ENCODE measurements at places on chromosomes 12 and 14.

DNA sequence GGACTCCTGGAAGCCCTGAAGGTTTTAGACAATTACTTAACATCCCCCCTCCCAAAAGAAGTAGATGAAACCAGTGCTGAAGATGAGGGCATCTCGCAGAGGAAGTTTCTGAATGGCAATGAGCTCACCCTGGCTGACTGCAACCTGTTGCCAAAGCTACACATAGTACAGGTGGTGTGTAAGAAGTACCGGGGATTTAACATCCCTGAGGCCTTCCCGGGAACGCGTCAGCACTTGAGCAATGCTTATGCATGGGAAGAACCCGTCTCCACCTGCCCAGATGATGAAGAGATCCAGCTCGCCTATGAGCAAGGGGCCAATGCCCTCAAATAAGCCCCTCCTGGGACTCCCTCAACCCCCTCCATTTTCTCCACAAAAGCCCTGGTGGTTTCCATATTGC is 10.6 kb upstream of the SPPL3 start:
- DNase-seq, result no peak

DNA sequence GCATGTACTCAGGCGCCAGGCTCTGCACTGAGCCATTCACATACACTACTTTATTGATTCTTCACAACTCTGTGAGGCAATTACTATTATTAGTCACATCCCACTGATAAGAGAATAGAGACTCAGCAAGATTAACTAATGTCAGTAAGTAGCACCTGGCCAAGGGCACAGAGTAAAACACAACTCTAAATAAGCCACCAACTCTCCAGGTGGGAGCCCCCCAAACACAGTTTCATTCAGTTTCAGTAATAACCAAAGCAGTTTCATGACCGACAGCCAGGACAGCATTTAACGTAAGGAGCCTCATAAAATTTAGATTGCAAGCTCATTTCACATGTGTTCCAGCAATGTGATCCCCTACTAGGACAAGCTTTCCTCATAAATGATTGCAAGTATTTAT is 323.1 kb upstream of the CCDC196 start:
- no peak for DNase-seq

GRCh38 chr14:91438845-91439244 is 21.2 kb upstream of the CCDC88C start:
- DNase-seq, result no peak

DNA sequence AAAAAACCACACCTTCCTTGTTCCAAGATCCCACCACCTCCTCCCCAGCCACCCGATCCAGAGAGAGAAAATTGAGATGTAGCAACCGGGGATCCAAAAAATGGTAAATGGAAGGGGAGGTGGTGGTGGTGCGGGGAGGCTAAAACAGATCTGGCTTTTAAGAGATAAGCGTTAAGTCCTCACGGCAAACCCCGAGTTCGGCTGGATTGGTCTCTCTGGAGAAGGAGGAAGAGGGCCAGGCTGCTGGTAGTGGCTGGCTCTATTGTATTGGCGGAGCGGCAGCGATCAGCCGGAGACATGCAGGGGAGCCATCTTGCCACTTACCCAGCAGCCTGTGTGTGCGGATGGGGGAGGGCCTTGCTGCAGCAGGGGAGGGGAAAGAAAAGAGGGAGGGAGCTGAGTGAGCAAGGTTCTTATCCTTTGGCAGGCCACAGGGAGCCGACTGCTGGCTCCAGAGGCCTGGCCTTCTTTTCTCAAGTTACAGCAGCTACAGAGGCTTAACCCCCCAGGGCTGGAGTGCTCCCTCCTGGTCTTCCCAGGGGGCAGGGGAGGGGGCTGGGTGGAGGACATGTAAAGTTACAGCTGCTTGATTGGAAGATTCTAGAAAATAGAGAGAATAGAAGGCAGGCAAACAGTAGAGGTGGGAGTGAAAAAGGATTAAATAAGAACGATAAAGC is 14.1 kb upstream of the CDH24 start:
- DNase-seq, result peak; percentile 94

DNA sequence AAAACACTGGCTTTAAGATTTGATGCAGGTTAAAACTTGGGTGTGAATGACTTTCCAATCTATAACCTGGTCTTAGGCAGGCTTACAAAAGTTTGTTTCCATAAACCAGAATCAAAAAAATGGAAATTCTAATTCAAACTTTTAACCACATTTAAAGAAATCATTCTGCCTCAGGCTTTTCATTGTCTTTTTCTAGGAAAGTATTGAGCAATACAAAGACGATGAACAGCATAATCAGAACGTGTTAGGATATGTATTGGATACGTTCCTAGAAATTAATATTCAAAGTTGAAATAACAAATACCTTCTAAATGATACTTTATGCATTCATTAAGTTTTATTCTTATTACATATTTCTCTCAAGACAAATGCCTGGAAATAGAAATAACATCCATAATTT is 172.9 kb downstream of the CEP128 start:
- DNase-seq, result no peak

- peak; percentile 57 for DNase-seq
Observed at GRCh38 chr12:124539084-124540041, 28.0 kb downstream of the NCOR2 start.

DNA sequence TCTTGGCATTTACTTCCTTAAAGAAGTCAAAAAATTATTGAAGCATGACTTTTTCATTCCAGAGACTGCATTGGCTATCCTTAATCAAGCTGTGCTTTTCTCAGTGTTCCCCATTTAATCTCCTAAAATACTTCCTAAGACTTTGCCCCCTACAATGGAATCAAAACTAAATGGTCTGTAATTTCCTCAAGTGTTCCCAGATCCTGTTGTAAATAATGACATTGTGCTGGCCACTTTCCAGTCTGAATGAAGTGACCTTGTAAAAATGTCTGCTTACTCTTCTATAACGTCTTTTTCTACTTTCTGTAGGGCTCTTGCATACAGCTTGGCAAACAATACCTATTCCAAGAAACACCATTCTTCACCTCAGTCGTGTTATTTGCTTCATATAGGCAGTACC is 45.3 kb upstream of the MBIP start:
- DNase-seq, result peak; percentile 3

DNA sequence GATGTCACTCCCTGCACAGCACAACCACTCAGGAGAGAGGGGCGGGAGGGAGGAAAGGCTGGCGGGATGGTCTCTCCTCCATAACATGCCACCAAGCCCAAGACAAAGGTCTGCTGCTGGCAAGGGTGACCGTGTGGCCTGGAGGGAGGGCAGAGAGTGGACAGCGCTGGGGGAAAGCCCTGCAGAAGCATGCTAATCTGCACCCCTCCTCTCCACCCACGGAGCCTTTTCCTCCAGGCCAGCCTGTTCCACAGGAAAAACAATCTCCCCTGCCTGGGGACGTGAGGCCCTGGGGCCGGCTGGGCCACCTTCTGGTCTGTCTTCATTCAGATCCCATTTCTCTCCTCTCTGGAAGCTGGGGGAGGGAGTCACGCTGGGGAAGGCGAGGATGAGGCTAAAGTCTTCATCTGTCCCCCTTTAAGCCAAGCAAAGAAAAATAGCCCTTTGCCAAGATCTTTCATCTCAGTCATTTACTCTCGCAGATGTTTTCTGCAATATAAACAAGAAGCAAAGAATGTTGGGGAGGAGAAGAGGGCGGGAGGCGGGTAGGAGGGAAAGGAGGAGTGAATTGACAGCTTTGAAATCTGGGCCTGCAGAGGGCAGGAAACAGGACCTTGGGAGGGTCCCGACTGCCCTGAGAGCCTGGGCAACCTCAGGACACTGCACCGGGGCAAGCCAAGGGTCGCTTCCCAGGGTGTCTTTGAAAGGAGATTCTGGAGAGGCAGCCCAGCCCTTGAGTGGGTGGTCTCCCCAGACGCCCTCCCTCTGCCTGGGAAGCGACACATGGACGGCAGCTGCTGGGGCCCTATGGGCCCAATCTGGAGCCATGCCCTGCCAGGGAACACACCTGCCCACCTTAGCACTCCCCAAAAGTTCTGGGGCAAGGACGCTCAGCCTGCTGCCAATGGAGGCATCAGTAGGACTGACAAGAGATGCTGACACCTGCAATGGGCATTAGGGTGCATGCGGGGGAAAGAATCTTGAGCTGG is 133.6 kb downstream of the ZFP36L1 start:
- DNase-seq, result peak; percentile 91

GRCh38 chr12:116695464-116695725 is 42.5 kb downstream of the SPRING1 start:
- DNase-seq, result no peak

DNA sequence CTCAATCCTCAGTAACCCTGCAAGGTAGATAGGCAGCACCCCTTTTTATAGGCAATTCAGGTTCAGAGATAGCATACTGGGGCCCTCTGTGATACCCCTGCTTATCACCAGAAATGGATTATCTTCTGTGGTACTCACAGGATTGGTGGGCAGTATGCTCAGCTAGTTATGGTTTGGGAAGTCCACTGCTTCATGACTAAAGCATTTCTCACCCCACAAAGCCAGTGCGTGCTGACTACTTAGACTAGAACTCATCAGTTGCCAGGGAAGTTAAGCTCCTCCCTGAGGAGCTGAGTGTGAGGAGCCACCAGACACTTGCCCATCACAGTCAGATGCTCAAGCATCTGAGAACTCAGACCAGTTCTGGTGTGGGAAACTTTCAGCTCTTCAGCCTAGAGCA is 76.3 kb downstream of the SCAF11 start:
- no peak for DNase-seq

GRCh38 chr14:31269634-31270195 is 62.1 kb upstream of the HECTD1 start:
- no peak for DNase-seq

- no peak for DNase-seq
Observed at GRCh38 chr12:3613641-3614395, 122.8 kb downstream of the PRMT8 start.

GRCh38 chr12:132309596-132310086 is 19.7 kb downstream of the GALNT9 start:
- no peak for DNase-seq

GRCh38 chr12:31004666-31005065 is 69.0 kb upstream of the DDX11 start:
- no peak for DNase-seq

DNA sequence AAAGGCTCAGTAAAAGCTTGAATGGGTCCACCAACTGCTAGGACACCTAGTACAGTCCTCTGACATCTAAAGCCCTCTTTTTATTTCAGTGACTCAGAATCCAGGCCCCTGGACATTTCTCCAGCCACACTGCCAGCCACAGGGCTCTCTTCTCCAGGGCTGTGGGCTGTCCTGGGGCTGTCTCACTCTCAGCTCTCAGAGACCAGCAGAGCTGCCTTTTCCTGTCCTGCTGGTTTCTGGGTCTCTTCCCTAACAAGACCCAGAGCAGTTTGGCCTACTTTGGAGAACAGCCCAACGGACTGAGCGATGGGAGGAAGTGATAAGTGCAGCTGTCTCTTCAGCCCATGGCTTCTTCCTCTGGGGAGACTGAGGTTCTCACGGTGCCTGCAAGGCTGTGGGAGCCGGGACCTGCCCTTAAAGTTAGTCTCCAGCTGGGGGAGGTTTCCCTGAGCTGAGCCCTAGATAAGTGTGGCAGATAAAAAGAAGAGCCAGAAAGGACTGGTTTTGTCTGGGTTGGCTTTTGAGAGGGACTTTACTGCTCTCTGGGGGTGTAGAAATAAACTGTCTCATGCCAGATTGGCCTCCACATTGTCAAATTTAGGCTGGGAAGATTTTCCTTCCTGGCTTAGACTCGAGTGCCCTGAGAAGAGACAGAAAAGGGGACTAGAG is 979.8 kb downstream of the VRK1 start:
- no peak for DNase-seq

DNA sequence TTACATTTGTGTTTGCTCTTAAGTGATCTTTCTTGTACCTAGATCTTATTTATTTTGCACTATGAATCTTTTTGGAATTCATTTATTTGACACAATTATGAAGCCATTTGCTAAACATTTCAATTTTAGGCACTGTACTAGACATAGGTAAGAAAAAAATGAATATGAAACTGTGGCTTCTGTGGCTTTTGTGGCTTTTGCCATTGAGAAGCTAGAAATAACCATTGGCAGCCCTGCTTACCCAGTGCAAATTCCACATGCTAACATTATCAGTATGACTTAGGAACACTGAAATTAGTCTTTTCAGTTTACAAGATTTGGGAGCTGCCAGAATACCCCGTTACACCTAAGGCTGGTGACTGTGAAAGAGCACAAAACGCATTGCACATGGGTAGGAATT is 60.1 kb downstream of the FSCB start:
- DNase-seq, result no peak

DNA sequence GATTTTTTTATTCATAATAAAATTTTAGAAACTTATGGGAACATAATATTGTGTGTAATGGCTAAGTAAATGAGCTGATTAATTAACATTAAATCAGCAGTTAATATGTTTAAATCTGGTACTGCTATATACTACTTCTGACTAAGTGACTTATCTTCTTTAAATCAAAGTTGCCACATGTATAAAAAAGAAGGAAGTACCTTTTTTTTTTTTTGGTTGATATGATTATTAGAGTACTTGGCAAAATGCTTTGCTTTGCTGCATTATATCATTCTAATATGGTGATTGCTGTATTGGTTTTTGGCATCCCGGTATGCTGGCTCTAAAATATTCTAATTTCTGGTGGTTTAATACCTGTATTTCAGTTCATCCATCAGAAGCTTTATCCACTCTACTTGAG is 319.1 kb upstream of the RGS6 start:
- no peak for DNase-seq

DNA sequence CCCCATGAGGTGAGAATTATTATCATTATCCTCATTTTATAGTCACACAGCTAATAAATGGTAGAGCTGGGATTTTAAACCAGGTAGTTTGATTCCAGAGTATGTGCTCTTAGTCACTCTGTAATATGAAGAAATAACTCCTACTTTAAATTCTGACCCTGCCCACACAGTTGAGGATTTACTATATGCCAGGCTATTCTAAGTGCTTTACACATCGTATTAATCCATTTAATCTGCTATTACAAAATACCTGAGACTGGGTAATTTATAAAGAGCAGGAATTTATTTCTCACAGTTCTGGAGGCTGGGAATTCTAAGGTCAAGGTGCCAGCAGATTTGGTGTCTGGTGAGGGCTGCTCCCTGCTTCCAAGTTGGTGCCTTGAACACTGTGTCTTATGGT is 19.6 kb upstream of the WIF1 start:
- no peak for DNase-seq

DNA sequence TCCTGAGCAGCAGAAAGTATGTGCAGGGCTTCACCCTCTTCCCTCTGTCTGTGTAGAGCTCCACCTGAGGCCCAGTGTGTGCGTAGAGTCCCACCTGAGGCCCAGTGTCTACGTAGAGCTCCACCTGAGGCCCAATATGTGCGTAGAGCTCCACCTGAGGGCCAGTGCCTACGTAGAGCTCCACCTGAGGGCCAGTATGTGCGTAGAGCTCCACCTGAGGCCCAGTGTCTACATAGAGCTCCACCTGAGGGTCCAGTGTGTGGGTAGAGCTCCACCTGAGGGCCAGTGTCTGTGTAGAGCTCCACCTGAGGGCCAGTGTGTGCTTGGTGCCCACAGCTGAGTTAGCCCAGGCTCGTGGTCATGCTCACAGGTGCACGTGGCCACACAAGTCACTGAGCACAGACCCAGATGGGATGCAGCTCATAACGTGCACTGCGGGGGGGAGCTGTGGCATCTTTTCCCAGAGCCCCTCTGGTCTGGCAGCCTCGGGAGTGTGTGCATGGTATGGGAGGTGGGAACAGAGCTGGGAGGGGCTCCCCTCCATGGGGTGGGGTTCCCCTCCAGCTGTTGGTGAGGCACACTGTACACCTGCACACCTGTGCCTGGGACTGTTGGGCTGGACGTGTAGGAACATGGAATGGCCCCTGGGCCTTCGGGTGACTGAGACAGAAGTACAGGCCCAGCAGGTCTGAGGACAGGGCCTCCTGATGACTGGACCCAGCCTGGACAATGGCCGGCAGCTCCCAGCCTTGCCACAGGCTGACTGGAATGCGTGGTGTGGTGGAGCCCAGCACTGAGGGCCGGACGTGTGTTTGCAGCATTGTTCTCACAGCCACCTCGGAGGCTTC is 20.1 kb downstream of the PACS2 start:
- peak; percentile 65 for DNase-seq

GRCh38 chr12:101407049-101407435 is 530 bp downstream of the ARL1 start:
- no peak for DNase-seq

Measured in kidney (tissue), 22 donors.